H7 (cell line): ENCODE measurements at places on chromosomes 4 and X. TPM values are rescaled to one million over a fixed set of nuclear protein-coding genes. Genes with fewer than 3 reads are reported as not detected.

- DNase-seq, result no peak
These were observed 56.4 kb downstream of the STARD8 start for GRCh38 chrX:68703846-68704245.

DNA sequence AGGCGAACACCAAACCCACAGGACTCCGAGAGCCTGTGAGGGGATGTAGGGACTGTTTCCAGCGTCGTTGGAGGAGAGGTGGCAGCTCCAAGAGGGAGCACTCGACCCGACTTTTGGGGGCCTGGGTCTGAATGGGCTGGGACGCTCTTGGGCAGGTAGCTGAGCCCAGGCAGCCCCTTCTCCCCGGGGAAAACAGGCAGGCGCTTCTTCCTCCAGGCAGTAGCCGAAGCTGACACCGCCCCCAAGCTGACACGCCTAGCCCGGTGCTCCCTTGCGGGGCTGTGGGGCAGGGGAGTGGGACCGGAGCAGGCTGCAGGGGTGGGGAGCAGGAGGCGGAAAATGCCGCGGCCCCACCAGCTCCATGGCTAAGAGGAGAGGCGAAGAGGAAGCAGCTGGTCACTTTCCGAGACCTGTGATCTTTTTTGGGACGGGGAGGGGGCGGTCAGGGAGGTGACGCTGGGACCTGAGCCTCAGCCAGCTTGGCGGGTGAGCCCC lies 4.2 kb downstream of the NKX1-1 start:
- peak; percentile 72 for DNase-seq

- DNase-seq, result no peak
These were observed 772 bp upstream of the PABPC4L start for GRCh38 chr4:134202166-134202956.

DNA sequence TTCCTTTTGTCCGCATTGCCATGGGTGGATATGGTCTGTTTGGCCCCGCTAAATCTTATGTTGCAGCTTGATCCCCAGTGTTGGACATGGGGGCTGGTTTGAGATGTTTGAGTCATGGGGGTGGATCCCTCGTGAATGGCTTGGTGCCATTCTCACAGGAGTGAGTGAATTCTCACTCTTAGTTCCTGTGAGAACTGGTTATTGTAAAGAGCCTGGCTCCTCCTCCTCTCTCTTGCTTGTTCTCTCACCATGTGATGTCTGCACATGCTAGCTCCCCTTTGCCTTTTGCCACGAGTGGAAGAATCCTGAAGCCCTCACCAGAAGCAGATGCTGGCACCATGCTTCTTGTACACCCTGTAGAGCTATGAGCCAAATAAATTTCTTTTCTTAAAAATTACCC lies 22.6 kb upstream of the STBD1 start:
- no peak for DNase-seq

DNA sequence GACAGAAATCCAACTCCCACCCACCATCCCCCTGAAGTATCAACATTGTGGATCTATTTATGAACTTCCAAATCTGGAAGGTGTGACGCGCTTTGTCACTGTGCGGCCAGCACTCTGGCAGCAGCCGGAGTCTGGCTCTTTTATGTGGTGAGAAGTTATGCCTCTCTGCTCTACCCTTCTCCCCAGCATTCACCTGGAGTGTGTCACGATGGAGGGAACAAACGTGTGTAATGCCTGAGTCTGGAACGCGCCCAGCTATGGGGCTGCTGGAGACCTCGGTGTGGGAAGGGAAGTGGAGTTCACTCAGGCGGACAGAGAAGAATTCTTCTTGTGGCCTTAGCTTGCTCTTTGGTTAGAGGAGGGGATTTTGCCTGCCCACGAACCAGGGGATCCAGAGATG lies 222.1 kb upstream of the RPL34 start:
- DNase-seq, result no peak

DNA sequence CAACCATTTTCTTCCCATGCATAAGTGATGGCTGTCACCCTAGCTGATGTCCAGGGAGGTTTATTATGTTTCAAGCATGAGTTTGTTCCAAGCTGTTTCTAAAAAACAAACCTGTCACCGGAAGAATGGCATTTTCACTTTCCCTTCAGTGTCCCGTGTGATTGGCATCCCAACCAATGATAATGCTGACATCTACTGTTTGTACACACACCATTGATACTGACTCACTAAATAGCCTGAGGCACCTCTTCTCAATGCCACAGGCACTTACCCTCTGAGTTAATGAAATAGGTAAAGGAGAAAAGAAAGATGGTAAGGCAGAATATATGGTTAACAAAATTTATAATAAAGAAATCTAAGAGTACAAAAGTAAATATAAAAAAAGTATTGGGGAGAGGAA lies 23.1 kb upstream of the VCX2 start:
- no peak for DNase-seq

DNA sequence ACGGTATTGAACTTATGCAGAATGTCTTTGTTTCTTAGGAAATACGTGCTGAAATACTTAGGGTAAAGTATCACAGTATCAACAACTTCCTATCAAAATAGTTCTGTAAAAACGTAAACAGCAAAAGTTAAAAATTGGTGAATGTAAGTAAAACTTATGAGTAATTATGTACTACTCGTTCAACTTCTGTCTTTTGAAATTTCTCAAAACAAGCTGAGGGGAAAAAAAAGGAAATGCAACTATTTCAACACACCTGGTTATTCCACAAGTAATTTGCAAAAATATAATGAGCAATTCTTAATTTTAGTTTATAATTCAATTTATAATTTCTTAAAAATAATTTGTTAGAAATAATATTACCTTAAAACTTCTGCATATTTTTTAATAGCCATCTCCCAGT lies 8.3 kb downstream of the PPID start:
- DNase-seq, result no peak

- DNase-seq, result no peak
These were observed 353.6 kb upstream of the RPS6KA3 start for GRCh38 chrX:20620306-20620705.

GRCh38 chr4:90990284-90990683 lies 863.1 kb downstream of the CCSER1 start:
- no peak for DNase-seq

DNA sequence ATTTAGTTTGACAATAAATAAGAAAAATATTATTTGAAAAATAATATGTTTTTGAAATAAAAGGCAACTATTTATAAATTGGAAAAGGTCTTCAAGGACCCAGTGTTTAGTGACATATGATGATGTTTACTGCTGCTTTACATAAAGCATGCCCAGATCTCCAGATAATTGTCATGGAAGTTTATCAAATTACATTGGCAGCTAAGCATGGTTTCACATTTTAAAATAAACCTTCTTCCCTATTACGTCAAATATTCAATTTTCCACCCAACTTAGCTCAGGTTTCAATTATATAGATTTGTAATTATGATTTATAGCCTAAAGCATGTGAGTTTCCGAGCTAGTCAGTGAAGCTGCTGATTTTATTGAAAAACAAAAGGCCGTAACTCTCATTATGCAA lies 417.2 kb downstream of the CFAP47 start:
- no peak for DNase-seq

GRCh38 chr4:37124800-37125199 lies 119.7 kb upstream of the NWD2 start:
- no peak for DNase-seq

GRCh38 chr4:187606581-187606980 lies 389.0 kb upstream of the ZFP42 start:
- DNase-seq, result peak; percentile 80

DNA sequence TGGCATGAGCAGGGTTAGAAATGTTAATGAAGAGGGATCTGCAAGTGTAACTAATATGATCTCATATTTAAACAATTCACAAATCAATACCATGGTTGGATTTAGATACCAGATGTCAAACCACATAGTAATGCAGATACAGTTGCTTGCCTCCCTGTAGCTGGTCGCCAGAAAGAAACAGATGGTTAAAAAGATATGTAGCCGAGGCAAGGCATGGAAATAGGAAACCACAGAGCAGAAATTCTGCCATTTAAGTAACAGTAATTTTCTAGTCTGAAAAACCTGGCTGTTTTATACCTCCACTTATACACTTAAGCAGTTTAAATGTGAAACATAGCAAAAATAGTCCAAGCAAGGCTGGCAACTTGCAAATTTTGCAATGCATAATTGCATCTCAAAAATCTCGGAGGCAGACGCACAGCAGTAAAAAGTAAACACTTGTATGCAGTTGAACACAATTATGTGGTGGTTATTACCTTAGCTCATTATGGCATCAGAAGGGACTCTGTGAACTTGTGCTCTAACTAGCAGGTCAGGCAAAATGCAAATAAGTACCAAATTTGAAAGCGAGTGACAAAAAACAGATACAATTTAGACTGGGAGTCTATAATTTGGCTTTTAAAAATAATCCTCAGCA lies 126.8 kb downstream of the NAA11 start:
- no peak for DNase-seq

GRCh38 chr4:183205709-183206108 lies 106.7 kb downstream of the WWC2 start:
- no peak for DNase-seq

DNA sequence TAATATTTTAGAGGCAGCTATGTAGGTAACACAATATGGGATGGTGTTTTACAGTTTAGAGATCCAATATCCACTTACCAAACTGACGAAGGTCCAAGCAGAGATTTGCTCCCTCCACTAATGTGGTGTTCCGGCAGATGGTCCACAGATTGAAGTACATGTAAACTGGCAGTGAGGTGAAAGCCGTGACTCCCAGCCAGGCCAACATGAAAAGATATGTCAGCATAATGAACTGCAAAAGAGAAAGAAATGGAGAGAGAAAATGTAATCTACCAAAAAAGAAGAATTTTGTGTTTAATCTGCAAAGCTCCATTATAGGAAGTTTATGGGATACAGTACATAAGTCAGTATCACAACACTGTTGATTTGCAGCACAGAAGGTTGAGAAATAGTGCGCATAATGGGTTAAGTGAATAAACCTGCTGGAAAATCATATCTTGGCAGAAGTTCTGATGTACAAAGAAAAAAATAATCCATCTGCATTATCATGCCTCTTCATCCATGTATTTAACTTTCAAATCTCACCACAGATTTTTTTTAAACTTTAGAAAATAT lies 160.2 kb downstream of the GPM6A start:
- no peak for DNase-seq

DNA sequence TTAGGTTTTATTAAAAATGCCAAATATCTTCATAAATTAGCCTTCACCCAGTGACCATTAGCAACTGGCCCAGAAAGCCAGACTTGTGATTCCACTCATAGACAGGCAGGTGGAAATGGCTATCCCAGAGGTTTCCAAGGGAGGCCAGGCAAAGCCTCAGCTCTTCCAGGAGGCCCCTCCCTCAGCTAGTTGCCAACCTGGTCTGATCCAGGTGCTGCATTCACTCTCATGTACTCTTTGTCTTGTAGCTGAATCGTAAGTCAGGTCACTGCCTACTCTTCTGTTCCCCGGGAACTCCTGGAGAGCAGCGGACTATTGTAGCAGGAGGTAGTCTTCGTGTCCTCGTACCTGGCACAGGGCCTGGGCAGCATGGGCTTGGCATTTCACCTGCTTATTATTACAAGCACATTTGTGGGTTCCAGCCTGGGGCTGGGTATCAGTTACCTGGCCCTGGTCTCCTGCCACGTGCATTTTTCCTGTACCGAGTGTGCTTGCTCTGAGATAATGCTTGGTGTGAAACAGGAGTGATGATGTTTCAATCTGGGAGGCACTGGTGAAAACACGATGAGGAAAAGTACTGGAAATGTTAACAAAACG lies 101.6 kb downstream of the FAM193A start:
- no peak for DNase-seq

DNA sequence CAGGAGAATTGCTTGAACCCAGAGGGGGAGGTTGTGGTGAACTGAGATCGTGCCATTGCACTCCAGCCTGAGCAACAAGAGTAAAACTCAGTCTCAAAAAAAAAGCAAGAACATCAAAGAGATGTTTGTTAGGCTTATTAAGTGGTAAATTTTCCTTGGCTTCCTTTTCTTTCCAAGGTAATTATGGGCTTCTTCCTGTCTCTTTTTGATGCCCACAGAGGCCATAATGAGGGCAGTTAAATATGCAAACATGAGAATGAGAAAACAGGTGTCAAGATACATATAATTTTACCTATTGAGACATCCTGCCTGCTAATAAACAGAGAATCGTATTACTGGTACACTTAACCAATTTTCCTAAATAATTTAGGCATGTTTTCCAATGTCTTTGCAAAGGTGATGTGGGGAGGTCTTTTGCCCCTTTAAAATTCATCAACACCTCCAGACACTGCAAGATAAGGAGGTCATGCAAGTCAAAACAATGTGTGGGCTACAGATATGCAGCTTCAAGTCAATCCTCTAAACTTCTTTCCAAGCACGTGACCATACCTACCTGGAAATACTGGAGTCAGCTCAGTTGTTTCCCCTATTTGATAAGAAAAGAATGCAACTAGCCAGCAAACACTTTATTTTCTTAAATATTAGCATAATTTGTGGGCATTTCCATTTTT lies 2.7 kb downstream of the SLC39A8 start:
- DNase-seq, result no peak

DNA sequence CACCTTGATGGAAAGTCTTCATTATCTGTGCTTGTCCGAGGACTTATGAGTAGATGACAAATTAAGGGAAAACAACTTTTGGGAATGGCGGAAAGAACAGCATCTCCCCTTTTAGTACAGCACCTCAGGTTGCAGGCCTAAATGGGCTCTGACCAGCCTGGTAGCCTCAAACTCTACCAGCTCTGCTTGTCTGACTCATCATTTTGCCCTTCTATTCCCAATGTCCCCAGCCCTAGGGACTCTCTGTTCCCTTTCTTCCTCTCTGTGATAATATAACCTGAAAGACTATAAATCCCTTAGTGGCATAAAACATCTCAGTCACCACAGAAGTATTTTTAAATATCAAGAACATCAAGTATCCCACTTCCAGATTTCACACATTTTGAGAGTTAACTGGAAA lies 121.9 kb downstream of the THOC2 start:
- DNase-seq, result no peak

DNA sequence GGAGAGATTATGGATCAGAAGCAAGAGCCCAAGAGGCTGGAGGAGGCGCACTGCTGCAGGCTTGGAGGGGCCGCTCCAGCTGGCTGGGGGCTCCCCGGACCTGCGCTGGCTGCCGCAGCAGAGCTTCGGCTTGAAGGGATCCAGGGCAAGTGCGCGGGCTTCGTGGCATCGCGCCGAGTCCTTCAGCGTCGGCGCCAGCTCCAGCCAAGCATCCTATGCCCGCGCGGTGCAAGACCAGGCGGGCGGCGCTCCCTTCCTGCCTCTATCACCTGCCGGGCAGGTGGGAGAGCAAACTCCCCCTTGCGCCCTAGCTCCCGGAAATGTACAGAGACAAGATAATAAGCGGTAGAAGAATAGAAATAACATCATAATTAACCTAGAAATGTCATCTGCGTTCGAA lies 10.5 kb upstream of the UCP1 start:
- no peak for DNase-seq

GRCh38 chrX:48512371-48512935 lies 3.7 kb downstream of the PORCN start:
- DNase-seq, result no peak

GRCh38 chr4:187550256-187550950 lies 445.2 kb upstream of the ZFP42 start:
- DNase-seq, result no peak

The PFKFB1 gene
- total RNA-seq, result 0.07 and 0.14 TPM in 2 replicates

The TSPAN5 gene
- total RNA-seq, result 4.3 and 6.6 TPM in 2 replicates

The F8A2 gene
- total RNA-seq, result not detected in 2 replicates

The RTL3 gene
- total RNA-seq, result not detected in 2 replicates

The TSR2 gene
- 16.2 and 16.3 TPM in 2 replicates for total RNA-seq

The SOWAHD gene
- total RNA-seq, result 1.8 and 3.2 TPM in 2 replicates

The TBC1D8B gene
- 1.1 and 2.7 TPM in 2 replicates for total RNA-seq

The OFD1 gene
- 13.9 and 22.9 TPM in 2 replicates for total RNA-seq

The CLDN2 gene
- total RNA-seq, result not detected in 2 replicates

The PDHA2 gene
- not detected in 2 replicates for total RNA-seq

The UGT2A3 gene
- not detected in 2 replicates for total RNA-seq

The ELOVL6 gene
- total RNA-seq, result 22.8 and 30.0 TPM in 2 replicates
